Smooth muscle cell of the brain vasculature (primary cell): ENCODE measurements at places on chromosomes 3 and 15.

- no peak for DNase-seq
Measured at GRCh38 chr3:31565288-31565687, 32.6 kb downstream of the STT3B start.

- DNase-seq: no peak
Measured at GRCh38 chr15:85649372-85649771, 145.4 kb downstream of the KLHL25 start.

GRCh38 chr15:36601497-36601932, 22.1 kb downstream of the CDIN1 start:
- no peak for DNase-seq

GRCh38 chr3:4730719-4731118, 237.6 kb downstream of the ITPR1 start:
- no peak for DNase-seq

- peak; percentile 54 for DNase-seq
Measured at GRCh38 chr3:12440927-12441714, 43.2 kb upstream of the TSEN2 start.

GRCh38 chr3:165837058-165837525, at the start of gene BCHE:
BCHE (minus strand) TSS chr3:165837423; CDS start chr3:165831033, 6,390 bp downstream.
- peak; percentile 46 for DNase-seq

DNA sequence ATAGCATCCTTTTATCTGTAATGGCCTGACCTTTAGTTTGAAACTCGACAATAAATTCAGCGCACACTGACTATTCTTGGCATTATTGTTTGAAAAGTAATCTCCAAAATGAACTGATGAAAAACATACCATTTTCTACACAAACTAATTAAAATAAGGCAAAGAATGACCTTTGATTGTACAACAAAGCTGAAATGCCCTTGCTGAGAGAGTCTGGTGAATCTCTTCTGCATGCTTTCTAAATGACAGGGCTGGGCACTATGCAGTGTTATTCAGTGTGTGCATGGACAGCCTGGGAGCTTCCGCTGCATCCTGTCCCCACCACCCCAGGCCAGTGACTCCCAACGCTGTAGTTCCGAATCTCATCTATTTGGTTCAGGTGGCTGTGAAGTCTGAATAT, 530.8 kb downstream of the FOXP1 start:
- no peak for DNase-seq

- no peak for DNase-seq
Measured at GRCh38 chr15:71463156-71463665, 347.1 kb upstream of the NR2E3 start.

- DNase-seq: no peak
Measured at GRCh38 chr3:61136191-61136590, 115.1 kb downstream of the FHIT start.

GRCh38 chr3:144487011-144487410, 515.4 kb downstream of the DIPK2A start:
- DNase-seq: no peak

DNA sequence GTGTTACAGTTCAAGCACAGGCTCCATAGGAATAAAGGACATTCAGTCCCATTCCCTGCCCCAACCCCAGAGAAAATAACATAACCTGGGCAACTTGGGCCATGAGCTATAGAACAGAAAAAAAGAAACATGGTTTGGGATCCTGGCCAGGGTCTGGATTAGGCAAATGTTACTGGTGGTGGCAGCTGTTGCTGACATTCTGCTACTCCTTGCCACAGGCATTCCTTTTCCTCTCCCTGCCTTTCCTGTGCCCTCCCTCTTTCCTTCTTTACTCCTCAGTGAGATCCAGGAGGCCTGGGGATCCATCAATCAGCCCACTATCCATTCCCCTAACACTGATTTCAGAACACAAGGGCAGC, 129.1 kb downstream of the NTRK3 start:
- DNase-seq: no peak

DNA sequence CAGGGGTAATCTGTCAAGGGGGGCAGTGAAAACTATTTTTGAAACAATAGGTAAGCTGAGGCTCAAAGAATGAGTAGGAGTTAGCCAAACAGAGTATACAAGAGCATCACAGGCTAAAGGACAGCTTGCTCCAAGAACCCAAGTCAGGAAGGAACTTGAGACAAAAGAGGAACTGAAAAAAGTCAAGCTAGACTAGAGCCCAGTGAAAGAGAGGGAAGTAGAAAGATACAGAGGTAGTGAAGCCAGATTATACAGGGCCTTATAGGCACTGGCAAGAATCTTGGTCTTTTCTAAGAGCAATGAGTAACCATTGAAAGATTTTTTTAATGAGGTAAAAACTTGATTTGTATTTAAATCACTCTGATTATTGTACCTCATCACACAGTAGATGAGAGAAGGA, 69.9 kb downstream of the FILIP1L start:
- DNase-seq: no peak

GRCh38 chr3:192899540-192899982, 18.1 kb downstream of the MB21D2 start:
- no peak for DNase-seq

GRCh38 chr15:38487378-38487777, 33.5 kb downstream of the FAM98B start:
- DNase-seq: no peak

- DNase-seq: no peak
Measured at GRCh38 chr3:171121801-171122200, 95.3 kb upstream of the SLC2A2 start.

DNA sequence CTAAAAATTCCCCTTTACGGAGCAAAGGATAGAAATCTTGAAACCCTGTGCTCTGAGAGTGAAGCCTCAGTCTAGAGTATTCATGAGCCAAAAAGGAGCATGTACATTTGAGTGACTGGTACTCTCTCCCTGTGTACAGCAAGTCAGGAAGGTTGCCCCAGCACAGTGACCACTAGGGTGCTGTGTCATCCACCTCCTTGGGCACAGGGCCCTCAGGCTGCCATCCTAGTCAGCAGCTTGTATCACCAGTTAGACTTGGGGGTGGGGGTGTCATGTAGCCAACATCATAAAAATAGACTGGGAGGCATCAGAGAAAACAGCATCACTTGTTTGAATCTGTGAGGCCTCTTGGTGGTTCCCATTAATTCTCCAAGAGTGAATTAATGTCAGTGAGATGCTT, 12.0 kb downstream of the NME9 start:
- no peak for DNase-seq

DNA sequence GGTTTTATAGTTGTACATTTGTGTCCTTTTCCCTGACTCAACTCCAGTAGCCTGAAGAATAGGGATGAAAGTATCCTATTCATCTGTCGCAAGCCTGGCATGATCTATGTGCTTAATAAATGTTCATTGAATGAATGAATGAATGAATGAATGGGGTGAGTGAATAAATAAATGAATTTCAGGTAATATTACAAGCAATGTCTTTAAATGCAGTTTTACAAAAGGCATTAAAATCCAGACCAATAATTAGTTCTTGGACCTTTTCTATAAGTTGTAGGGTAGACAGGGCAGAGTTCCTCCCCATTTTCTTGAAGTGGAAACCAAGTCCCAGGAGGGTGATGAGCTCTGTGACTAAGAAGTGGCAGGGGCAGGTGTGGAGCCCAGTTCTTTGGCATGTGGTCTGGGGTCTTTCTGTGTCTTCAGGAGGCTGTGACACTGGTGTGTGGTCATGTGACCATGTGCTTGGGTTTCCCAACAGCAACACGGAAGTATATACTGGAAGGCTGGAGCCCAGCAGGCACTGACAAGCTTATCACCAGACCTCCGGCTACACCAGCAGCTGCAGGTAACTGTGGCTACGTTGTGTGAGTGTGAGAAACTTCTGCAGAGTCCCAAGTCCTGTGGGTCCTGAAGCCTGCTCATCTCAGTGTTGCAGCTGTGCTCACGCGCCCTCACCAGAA, 18.3 kb downstream of the XYLB start:
- DNase-seq: no peak

- DNase-seq: no peak
Measured at GRCh38 chr3:81416812-81417211, 344.6 kb downstream of the GBE1 start.
